Kidney tubule cell (primary cell): ENCODE measurements at places on chromosomes 4 and X.

DNA sequence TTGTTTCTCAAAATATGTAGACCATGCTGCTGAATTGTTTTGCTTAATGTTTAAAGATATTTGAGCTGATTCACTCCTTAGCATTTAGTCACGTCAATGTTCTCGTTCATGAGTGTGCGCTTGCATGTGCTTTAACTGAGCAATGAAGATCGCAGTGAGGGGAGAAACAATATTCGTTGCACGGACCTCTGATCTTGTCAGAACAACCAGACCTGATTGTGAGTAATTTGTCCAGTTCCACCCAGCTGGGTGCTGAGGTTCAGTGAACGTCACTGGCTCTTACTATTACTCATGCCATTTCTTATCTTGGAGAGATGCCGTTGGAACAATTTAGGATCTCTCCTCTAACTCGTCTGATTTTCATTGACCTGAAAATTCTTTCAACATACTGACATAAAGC is 15.0 kb upstream of the PRKX start:
- DNase-seq, result peak; percentile 22

DNA sequence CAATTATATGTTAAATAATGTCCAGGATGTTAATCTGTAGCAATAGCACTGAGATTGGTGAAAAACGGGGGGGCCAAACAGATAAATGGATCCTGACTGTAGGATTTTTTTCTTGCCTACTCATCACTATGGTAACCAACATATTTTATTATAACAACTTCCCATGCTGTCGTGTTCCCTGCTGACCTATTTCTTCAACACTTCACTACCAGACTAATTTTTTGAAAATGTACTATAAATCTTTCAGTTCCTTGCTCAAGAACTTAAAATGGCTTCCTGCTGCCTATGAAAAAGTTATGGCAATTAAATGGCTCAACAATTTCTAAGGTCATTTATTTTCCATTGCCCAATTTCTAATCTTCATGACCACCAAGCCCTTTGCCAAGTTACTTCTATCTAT is 38.9 kb upstream of the CFAP47 start:
- DNase-seq, result no peak

DNA sequence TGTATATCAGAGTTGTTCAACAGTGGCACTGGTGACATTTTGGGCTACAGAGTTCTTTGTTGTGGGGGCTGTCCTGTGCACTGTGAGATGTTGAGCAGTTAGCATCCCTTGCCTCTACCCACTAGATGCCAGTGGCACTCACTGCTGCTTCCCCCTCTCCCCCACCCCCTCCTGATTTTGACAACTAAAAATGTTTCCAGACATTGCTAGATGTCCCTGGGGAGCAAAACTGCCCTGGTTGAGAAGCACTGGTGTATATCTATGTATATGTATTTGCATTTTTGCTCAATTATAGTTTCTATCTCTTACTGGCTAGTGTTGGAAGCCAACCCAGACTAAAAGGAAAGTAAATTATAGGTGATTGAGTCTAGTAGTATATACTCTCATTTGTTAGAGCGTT is 2.4 kb downstream of the TMEM131L start:
- DNase-seq, result no peak

DNA sequence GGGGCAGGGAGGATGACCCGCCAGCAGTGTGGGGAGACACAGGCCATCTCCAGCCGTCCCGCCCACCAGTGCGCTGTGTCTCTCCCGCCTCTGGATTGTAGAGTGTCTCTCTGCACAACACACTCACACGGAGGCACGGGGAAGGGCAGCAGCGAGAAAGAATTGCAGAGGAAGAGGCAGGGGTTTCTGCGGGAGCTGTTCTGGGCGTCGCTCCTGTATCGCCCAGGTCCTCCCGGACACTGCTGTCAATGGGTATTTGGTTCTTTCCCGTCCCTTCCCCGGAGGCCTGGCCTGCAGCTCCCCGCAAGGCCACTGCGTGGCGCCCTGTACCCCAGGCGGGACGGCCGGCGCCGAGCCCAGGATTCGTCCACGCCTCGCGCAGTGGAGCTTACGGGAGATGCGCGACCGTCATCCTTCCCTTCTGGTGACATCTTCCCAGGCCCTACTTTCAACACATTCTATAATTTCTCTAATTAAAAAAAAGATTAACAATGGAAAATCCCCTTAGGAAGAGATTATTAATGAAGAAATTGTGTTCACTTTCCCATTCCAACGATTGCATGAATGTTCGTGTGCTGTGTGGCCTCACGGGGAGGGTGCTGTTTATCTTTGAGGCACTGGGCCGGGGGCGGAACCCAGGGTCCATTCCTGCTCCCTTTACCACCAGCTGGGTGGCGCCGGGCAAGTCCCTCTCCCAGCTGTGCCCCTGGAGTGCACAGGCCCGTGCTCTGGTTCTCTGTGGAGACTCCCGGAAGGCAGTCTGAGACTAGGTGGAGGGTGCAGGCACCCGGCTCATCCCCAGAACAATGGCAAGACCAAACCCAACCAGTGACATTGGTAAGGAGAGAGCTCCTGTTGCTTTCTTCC is 95.7 kb downstream of the CPZ start:
- DNase-seq, result peak; percentile 43
